ENCODE measurements at places on chromosomes 16 and 17.

GRCh38 chr17:40354221-40355122 is 10.1 kb downstream of the GJD3 start:
- no peak for DNase-seq

GRCh38 chr17:6138761-6139446 is 68.7 kb downstream of the WSCD1 start:
- no peak for DNase-seq

DNA sequence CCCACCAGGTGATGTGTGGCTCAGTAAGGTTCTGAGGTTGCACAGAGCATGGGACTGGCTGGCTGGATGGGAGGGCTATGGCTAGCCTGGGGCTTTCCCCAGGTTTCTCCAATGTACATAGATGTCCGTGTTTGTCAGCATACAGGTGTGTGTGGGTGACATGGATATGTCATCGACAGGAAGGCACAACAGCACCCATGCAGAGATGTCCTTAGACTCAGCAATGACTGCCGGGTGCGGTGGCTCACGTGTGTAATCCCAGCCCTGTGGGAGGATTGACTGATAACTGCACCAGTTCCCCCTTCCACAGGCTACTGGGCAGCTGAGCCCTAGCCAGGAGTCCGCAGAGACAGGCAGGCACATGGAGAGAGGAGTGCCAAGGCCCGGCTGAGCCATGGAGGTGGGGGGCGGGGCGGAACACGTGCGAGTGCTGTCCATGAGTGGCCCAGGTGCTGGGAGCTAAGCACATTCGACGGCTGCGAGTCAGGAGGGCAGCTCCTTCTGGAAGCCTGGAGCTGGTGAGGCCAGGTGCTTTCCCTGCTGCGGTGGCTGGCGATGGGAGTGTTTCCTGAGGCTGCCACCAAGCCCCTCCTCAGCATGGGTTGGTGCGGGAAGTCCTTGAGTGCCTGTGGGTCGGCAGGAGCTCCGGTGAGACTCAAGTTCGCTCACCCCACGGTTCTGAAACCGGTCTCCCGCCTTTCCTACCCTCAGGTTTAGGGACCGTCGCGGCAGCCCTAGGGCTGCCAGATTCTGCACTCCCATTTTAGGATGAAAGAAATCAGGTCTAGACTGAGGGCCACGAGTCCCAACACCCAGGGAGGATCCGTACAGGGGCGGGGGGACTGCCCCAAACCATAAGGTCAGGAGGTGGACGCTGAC is 858 bp upstream of the ASPSCR1 start:
- DNase-seq = no peak

- no peak for DNase-seq
Measured at GRCh38 chr16:10943064-10943353, 741 bp upstream of the DEXI start.

DNA sequence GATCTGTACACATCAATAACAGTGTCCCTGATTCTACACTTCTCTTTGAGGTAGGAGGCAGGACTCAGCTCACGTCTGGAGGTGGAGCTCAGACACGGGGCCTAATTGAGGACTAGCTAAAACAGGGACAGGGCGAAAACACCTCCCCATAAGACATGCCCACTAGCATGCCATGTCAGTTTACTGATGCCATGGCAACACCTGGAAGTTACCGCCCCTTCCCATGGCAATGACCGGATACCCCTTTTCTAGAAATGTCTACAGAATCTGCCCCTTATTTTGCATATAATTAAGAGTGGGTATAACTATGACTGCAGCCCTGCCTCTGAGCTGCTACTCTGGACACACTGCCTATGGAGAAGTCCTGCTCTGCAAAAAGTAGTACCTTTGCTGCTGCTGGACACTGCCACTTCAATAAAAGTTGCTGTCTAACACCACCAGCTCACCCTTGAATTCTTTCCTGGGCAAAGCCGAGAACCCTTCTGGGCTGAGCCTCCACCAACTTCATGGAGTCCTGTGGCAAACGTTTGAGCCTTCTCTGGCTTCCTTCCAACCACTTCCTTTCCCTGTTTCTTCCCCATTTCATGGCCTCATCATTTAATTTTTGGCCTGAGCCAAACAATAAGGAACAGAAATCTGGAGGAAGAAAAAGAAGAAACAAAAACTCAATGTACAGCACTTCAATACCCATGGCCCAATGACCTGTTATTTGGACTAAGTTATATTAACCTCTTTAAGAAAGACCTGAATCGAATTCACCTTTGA is 21.0 kb downstream of the PHB1 start:
- DNase-seq = no peak

DNA sequence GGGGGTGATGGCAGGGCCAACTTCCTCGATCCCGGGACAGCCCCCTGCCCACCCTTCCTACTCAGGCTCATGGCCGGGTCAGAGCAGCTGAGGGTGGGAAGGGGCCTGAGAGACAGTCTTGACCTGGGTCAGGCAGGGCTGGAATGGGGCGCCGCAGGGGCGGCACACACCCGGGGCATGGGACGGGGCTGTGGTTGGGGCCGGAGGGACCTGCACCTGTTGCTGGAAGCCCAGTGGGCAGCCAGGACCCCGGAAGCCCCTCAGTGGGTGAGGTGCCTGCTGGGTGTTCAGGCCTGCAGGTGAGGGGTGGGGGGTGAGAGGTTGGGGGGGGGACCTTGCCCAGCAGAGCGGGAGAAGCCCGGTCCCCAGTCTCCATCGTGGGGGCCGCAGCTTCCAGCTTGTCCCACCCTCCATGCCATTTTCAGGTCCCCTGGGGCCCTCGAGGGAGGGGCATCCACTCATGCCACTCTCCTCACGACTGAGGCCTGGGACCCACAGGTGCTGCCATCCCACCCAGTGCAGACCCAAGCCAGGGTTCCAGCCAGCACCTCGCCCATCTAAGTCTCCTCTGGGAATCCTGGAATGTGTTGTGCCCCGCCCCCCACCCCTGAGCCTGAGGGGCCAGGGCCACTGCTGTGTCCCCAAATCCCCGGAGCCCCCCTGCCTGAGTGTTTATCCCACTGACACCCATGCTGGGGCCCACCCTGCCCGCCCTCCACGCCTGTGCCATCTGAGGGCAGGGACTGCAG is 43.4 kb upstream of the ACSF3 start:
- DNase-seq = no peak

GRCh38 chr17:37683454-37683984 is 40.3 kb upstream of the DDX52 start:
- DNase-seq = no peak

- DNase-seq = no peak
Measured at GRCh38 chr16:22337849-22338635, 36.4 kb downstream of the CDR2 start.

DNA sequence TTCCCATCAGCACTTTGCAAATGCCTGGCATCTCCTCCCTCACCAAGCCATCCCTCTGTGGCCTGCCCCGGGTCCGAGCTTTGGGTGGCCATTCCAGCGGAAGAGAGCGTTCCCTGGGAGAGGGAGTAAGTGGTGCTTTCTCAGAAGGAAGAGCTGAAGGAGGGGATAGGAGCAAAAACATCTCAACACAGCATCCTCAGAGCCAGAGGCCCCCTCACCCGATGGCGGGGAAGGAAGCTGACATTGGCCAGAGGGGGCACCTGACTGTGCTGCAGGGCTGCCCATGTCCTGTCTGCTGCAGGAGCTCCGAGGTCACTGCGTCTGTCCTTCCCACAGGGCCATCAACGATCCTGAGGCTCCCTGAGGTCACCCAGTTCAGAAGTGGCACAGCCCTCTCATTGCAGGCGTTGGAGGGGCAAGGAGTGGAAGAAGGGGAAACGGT is 427 bp upstream of the TLCD3B start:
- DNase-seq = no peak

DNA sequence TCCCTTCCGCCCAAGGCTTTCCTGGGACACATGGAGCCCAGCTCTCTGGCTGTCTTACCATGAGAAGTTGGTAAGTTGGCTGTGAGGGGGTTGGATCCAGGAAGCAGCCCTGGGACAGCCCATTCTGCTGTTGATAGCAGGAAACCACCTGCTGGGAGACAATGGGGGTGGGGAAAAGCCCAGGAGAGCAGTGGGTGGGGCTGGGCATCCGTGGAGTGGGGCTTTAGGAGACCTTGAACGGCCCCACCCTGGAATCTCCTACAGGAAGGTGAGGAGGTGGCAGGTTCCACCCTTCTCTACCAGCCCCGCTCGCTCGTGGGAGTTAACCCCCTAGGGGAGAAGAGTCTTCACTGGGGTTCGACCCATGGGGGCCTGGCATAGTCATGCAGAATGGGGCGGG is 5.8 kb downstream of the TMEM92 start:
- DNase-seq = no peak

DNA sequence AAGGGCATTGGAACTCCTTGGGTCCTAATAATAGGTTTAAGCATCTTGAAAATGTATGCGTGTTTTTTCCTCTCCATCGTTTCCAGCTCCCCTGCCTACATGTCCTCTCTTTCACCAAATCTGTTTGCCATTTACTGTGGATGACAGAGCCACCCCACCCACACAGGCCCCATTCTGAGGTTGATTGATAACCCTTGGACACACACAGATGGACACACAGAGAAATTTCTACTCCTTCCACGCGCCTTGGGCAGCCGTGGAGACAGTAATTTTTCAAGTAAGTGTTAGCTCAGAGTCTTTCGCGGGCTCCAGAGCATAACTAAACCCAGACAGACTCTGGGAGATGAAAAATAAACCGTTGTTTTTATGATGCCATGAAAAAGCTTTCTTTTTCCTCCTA is 103.3 kb upstream of the NLRP1 start:
- DNase-seq = no peak

GRCh38 chr17:81287741-81288430 is 7.2 kb downstream of the SLC38A10 start:
- DNase-seq = no peak

- no peak for DNase-seq
Measured at GRCh38 chr17:80545499-80545826, 825 bp downstream of the RPTOR start.

- DNase-seq = no peak
Measured at GRCh38 chr17:57559226-57559625, 185.9 kb downstream of the CCDC182 start.

DNA sequence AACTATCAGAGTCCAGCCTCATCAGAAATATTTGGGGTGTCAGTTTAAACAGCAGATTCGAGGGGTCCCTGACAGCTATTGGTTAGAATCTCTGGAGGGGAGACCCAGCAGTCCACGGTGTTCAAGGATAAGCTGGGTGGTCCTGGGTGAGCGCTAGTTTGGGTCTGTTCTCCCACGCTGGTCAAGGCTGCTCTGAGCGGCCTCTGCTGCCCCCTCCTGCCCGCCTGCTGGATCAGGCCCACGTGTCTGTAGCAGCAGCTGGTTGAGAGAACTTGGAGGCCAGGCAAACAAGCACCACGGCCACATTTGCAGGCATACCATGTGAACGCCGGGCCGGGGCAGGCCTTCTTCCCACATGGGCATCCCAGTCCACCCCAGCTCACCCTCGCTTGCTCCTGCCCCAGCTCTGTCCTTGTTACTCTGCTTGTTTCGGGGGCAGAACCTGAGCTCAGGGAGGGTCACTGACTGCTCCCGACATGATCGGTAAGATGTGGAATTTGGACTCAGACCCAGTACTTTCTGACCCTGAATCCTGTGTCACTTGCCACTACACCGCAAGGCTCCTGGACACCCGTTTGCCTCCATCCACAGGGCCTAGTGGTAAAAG is 7.4 kb downstream of the FOXF1 start:
- DNase-seq = peak; percentile 77

DNA sequence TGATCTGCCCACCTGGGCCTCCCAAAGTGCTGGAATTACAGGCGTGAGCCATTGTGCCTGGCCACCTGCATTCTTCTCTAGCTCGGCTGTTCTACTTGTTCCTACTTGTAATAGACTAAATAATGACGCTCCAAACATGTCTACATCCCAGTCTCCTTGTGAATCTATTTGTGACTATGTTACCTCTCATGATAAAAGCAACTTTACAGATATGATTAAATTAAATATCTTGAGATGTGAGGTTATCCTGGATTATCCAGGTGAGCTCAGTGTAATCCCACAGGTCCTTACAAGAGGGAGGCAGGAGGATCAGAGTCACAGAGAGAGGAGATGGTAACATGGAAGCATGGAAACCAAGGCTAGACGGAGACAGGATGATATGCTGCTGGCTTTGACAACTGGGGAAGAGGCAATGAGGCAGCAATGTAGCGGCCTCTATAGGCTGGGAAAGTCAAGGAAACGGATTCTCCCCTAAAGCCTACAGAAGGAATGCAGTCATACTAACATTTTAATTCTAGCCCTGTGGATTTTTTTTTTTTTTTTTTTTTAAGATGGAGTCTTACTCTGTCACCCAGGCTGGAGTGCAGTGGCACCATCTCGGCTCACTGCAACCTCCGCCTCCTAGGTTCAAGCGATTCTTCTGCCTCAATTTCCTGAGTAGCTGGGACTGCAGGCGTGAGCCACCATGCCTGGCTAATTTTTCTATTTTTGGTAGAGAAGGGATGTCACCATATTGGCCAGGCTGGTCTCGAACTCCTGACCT is 5.0 kb upstream of the LASP1 start:
- no peak for DNase-seq

DNA sequence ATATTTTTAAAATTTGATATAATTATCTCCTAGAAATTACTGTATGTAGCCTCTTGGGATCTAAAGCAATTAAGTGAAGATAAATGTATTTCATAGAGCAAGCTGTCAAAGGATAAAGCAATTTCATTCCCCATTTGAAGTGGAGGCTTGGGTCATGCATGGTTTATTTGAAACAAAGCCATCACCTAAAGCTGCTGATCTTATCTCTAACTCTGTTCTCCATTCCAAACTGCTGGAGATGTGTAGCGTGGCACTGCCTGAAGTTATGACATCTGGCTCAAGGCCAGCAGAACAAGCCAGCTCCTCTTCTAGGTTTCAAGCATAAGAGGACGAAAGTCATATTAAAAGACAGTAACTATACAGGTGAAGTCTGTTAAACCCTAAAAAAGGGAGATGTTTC is 83.9 kb downstream of the HIC1 start:
- DNase-seq = no peak

GRCh38 chr17:63512896-63513644 is 10.1 kb upstream of the KCNH6 start:
- DNase-seq = no peak

DNA sequence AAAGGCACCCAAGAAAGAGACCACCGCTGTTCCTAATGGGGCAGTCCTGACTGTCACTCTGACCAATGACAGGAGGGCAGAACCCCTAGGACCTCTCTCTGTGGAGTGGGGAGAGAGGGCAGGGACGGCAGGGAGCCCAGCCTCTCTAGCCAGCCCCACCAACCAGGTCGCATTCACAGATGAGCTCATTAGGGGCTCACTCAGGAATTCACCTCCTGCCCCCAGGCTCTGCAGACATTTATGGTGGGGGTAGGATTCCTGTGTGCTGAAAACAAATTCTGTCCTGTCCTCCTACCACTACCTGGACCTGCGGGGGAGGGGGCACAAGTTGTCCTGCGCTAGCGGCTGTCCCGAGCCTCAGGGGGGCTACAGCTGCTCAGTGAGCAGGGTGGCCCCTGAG is 27.7 kb upstream of the GPRC5C start:
- DNase-seq = no peak
